ENCODE measurements at places on chromosomes 1 and 21.

- no peak for DNase-seq
These were observed 323.3 kb downstream of the PAPPA2 start for GRCh38 chr1:176786274-176786673.

GRCh38 chr1:3733883-3734589, 18.2 kb upstream of the CCDC27 start:
- DNase-seq, result no peak

- no peak for DNase-seq
These were observed 93.8 kb downstream of the ATP1B1 start for GRCh38 chr1:169200319-169200718.

GRCh38 chr1:98267423-98267822, 346.6 kb upstream of the DPYD start:
- DNase-seq, result no peak

All from GM04504 (cell line).